SK-N-SH (cell line): ENCODE measurements at places on chromosomes 2 and 18.

DNA sequence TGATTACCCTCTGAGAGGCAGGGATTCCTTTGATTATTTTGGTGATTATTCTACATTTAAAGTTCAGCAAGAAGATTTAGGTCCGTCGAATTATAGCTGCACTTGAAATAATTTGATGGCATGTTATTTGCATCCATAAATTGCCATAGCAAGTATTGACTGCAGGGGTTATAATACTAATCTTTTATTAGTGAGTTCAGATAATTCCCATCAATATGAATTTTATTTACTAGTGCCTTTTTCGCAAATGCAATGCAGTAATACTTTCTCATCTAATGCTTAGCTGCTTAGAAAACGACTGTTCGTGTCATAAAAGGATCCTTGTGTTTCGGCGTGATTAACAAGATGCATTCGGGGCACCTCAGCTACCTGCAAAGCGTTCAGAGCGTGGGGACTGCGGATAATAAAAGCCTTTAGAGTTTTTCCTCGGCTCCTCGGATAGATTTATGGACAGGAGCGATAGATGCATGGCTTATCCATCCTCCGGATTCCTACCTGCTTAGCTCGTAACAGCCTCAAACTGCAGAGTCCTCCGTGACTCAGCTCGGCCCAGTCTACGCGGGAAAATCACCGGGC lies 2.5 kb upstream of the GBX2 start:
- DNase-seq: peak; percentile 22

DNA sequence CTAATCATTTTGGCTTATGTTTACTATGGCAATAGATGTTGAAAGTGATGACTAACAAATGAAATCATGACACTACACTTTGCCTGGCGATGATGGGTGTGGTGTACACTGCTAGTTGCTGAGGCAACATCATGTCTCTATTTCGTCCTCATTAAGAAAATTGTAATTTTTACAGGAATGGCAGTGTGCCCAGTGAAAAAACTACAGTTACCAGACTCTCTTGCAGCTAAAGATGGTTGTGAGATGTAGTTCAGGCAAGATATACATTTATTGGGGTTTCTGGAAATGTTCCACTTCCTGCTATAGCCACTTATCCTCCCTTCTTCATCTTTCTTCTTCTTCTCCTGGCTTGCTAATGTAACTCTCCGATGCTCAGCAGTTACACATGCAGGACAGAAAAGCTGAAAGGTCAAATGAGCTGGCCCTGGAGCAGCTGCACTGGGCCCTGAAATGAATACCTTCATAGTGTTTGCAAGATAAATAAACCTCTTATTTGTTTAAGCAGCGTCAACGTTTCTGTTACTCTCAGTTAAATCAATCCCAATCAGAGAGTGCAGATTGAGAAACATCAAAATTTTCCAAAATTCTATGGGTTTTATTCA lies 46.0 kb downstream of the SOCS6 start:
- DNase-seq: no peak

DNA sequence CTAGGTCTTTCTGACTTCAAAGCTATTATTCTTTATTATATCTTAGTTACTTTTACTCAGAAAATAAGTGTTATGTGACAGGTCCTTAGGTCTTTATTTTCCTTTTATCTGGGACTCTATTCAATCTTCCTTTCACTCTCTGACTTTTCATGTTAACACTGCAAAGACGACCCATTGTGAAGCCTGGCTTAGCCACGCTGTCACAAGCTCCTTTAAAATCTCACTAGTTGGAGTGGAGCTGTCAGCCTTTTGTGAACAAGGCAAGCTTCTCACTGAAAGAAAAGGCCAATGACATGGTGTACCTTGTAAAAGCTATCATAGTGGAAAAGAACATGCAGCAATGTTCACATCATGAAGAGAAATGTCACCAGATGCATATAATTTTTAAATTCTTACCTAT lies 1130.7 kb upstream of the FAM98A start:
- no peak for DNase-seq

DNA sequence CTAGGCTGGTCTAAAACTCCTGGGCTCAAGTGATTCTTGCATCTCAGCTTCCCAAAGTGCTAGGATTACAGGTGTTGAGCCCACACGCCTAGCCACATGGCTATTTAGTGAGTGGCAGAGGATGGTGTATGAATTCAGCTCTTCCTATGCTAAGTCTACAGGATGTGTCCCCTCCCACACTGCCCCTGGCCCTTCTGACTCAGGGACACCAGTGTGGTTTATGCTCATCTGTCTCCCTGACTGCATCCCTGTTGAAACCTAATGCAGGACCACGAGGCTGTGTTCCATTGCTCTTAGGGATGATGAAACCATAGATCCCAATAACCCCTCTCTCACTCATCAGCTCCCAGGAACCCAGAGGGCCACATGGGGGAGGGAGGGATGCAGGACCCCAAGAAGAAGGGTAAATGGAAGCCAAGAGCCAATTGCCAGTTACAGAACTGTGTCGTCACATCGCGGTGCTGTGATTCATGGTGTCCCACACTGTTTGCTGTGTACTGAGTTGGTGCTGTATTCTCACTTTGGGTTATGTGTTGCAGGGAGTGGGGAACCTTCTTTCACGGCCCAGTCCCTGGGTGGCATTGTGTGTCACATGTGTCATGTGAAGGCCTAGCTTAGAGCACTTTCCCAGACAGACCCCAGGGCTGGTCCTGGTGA lies 102.9 kb upstream of the HAAO start:
- no peak for DNase-seq

- peak; percentile 56 for DNase-seq
Measured at GRCh38 chr2:241559323-241560161, 997 bp downstream of the BOK start.

DNA sequence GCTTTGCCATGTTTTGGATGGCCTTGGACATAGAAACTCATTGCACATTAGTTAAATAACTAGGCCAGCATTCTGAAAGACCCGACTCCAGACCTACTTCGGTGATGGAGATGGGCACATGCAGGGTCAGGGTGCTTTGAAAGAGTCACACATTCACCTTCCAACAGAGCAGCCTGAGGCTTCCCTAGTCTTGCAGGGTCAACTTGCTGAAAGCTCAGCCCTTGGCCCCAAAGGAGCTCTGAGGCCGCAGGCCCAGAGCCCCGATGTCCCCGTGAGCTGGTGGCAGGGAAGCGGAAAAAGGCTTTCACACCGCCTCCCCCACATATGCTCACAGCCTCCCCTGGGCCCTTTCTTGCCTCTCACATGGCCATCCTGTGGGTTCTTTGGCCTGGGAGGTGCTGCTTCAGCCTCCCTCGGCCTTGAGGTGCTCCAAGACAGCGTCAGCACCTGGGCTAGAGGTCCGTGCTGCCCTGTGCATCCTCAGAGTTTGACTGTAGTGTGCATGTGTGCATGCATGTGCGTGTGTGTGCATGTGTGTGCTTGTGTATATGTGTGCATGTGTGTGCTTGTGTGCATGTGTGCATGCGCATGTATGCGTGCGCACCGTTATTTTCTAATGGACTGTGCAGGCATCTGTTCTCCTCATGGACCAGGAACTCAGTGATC lies 21.6 kb downstream of the LDLRAD4 start:
- no peak for DNase-seq

GRCh38 chr2:3986530-3987258 lies 283.3 kb downstream of the DCDC2C start:
- DNase-seq: no peak

DNA sequence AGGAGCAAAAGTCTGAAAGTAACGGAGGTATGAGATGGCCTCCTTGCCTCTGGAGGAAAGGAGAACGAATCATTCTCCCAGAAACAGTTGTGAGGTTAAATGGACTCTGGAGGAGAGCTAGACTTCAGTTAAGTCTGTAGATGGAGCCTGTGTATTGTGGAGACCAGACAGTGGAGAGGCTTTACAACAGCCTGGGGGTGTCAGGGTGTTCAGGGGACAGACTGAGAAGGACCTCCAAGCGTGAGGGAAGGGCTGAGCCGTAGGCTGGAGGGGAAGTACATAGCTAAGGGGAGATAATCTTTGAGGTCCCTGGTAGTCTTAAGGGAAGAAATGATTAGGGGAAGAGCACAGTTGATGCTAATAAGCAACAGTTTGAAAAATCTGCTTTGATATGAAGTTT lies 76.6 kb downstream of the GALNT1 start:
- DNase-seq: no peak

- no peak for DNase-seq
Measured at GRCh38 chr2:14220101-14220500, 412.4 kb upstream of the LRATD1 start.

- DNase-seq: no peak
Measured at GRCh38 chr2:72895759-72896281, 8.6 kb downstream of the SPR start.

DNA sequence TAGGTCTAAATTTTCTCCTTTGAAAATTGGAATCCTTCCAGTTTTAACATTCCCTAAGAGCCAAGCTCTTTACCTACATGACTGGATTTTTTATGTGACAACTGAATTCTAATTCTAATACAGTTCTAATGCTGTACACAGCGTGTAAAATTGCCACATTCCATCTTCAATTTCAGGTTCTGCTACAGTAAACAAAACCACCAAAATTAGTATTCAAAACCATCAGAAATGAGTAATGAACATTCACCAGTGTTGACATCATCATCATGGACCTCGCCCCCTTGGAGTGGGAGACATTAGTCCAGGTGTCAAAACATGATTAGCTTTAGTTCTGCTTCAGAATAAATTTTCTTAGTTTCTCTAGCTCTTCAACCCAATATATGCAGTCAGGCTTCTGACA lies 133.6 kb downstream of the MBD2 start:
- no peak for DNase-seq

GRCh38 chr2:110995911-110996310 lies 124.8 kb upstream of the BCL2L11 start:
- no peak for DNase-seq

GRCh38 chr18:26863122-26863879 lies 2.2 kb downstream of the AQP4 start:
- DNase-seq: peak; percentile 78

GRCh38 chr2:136582628-136583205 lies 182.6 kb upstream of the THSD7B start:
- no peak for DNase-seq

DNA sequence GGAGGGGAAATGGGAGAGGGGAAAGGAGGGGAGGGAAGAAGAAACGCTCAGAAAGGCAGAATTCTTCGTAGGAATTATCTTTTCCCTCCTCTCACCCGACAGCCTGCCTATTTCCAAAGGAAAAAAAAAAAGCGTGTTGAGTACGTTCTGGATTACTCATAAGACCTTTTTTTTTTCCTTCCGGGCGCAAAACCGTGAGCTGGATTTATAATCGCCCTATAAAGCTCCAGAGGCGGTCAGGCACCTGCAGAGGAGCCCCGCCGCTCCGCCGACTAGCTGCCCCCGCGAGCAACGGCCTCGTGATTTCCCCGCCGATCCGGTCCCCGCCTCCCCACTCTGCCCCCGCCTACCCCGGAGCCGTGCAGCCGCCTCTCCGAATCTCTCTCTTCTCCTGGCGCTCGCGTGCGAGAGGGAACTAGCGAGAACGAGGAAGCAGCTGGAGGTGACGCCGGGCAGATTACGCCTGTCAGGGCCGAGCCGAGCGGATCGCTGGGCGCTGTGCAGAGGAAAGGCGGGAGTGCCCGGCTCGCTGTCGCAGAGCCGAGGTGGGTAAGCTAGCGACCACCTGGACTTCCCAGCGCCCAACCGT lies at the start of gene GAD1:
Gene GAD1 (plus strand): TSS at position 384 of the 589 bp plus-strand sequence. CDS start 1,705 bp downstream, outside the sequence.
- no peak for DNase-seq

DNA sequence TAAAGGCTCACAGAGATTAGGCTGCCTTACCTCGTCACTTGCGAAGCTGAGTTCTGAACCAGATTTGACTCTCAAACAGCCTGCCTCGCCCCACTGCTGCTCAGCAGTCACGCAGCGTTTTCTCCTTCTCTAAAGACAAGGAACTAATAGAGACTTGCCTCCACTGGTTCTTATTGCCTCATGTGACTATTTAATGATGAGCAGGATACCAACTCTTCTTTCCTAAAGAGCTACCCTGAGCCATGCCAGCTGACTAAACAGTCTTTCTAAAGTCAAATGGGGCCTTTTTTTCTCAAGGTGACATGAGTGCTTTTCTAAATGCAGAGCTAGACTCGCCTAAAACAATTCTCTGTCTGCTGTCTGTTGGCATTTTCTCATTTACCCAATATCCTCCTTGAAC lies 147.5 kb downstream of the NCKAP5 start:
- no peak for DNase-seq

- peak; percentile 88 for DNase-seq
Measured at GRCh38 chr2:208025037-208025813, at the start of gene PLEKHM3. TSS of gene PLEKHM3 (minus strand) at chr2:208025527. CDS start at chr2:208001639, 23,888 bp downstream.

DNA sequence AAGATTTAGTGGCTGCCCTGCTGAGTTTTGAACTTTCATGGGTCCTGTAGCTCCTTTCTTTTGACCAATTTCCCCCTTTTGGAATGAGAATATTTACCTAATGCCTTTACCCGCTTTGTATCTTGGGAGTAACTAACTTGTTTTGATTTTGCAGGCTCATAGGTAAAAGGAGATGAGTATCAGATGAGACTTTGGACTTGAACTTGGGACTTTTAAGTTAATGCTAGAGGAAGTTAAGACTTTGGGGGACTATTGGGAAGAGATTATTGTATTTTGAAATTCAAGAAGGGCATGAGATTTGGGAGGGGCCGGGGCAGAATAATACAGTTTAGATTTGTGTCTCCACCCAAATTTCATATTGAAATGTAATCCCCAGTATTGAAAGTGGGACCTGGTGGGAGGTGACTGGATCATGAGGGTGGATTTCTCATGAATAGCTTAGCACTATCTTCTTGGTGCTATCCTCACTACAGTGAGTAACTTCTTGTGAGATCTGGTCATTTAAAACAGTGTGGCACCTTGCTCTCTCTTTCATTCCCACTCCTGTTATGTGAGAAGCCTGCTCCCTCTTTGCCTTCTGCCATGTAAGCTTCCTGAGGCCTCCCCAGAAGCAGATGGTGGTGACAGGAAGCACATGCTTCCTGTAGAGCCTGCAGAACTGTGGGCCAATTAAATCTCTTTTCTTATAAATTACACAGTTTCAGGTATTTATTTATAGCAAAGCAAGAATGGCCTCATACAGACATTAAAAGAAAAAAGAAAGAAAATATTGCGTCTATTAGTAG lies 6.1 kb downstream of the ADI1 start:
- DNase-seq: no peak

DNA sequence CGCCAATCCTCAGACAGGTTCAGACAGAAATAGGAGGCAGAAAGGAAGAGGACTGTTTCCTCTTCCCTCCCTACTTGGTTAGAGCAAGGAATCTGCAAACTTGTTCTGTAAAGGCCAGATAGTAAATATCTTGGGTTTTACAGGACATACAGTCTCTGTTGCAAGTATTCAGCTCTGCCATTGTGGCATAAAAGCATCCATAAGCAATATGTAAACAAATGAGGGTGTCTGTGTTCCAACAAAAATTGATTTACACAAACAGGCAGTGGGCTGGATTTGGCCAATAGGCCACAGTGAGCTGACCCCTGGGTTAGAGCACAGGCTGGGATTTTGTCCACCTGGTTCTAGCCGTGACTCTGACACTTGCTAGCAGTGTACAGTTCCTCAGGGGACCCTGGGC lies 89.4 kb downstream of the NRP2 start:
- no peak for DNase-seq

DNA sequence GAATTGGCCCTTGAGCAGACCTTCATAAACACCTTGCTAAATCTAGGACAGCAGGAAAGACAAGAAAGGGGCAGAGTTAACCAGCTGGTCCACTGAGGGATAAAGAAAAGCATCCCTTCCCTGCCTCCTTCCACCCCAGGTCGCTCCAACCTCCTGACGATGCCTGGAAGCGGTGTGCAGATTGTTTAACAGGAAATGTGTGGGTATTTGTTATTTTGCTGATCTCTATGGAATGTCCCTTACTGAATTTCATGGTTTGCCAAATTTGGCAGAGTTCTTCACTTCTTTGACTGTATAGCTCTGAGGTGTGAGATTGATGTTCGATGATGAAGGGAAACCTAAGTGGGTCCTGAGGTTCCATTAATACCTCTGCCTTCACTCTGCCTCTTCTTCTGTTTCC lies 72.9 kb downstream of the MAP3K20 start:
- no peak for DNase-seq

- DNase-seq: no peak
Measured at GRCh38 chr2:32798829-32799228, 147.9 kb upstream of the LTBP1 start.
